ENCODE measurements at places on chromosomes 13 and 19. TPM values are rescaled to one million over a fixed set of nuclear protein-coding genes. Genes with fewer than 3 reads are reported as not detected.

The ICAM4 gene
- not detected for total RNA-seq

The B3GNT3 gene
- 22.2 TPM for total RNA-seq

The TMEM150B gene
- total RNA-seq = not detected

The CEACAM8 gene
- total RNA-seq = not detected

The ZIC5 gene
- 10.3 TPM for total RNA-seq

The ANKLE1 gene
- total RNA-seq = 14.8 TPM

The UPF3A gene
- 31.8 TPM for total RNA-seq

The MEIOSIN gene
- total RNA-seq = 2.1 TPM

The OR7D2 gene
- 0.07 TPM for total RNA-seq

The IRGC gene
- total RNA-seq = not detected

All from HCT116 (cell line).